Common myeloid progenitor, CD34-positive (primary cell): ENCODE measurements at places on chromosomes 1 and 21.

- no peak for DNase-seq
Measured at GRCh38 chr21:43881283-43881682, 16.3 kb downstream of the AGPAT3 start.

- no peak for DNase-seq
Measured at GRCh38 chr21:39891111-39891510, 23.9 kb downstream of the PCP4 start.

DNA sequence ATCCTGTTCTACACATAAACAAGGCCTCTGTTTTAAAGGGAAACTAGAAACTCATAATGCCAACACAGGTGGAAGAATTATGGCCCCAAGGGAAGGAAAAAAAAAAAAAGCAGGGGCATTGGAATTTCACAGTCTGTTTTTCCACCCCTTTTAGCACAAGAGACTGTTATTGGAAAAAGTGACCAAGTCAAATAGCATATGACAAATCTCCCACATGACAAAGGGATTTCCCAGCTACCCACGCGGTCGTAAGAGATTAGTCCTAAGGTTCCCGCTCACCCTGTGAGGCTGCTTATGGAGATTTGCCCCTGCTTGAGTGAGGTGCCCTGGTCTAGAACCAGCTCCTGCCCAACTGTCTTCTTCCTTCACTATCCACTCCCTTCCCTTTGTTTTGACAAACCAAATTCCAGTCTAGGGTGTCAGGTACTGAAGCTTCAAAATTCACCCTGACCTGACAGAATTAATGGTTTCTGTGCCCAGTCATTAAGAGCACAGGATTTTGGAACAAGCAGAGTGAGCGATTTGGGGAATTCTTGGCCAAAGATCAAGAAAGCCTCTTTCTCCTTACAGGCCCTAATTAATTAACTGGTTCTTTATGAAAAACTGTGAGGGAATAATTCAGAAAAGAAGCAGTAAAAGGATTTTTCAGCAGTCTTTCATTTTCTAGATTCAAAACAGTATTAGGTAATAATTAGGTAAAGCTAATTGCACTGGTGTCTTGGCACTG lies 107.3 kb downstream of the NMNAT2 start:
- no peak for DNase-seq

DNA sequence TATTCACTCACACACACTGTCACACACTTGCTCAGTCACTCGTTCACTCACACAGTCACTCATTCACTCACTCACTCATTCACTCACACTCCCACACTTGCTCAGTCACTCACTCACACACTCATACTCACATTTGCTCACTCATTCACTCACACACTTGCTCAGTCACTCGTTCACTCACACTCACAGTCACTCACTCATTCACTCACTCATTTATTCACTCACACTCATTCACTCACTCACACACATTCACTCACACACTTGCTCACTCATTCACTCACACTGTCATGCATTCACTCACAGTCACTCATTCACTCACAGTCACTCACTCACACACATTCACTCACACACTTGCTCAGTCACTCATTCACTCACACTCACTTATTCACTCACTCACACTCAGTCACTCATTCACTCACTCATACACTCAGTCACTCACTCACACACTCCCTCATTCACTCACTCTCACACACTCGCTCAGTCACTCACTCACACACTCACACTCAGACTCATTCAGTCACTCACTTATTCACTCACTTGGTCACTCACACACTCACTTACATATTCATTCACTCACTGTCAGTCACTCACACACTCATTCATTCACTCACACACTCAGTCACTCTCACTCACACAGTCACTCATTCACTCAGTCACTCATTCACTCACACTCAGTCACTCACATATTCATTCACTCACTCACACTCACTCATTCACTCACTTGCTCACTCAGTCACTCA lies 167.0 kb upstream of the C1orf174 start:
- no peak for DNase-seq

GRCh38 chr21:45281411-45282282 lies 6.0 kb downstream of the POFUT2 start:
- DNase-seq, result no peak

DNA sequence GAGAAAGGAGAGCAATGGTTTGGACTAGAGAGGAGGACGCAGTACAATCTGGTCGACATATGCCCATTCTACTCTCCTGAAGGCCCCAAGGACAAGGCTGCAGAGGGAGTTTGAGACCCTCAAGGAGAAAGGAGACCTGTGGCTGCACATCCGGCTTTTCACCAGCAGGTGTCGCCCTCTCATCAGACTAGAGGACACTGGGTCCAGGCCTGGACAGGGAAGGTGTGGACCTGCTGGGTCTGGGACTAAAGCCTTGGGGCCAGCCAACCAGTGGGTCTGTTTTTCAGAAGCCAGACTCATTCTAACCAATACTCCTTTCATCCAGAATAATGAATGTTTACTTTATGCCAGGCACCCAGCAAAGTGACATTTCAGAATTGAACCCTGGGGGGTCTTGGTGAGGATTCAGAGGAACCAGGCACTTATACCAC lies 5.0 kb downstream of the SRARP start:
- DNase-seq, result peak; percentile 65

DNA sequence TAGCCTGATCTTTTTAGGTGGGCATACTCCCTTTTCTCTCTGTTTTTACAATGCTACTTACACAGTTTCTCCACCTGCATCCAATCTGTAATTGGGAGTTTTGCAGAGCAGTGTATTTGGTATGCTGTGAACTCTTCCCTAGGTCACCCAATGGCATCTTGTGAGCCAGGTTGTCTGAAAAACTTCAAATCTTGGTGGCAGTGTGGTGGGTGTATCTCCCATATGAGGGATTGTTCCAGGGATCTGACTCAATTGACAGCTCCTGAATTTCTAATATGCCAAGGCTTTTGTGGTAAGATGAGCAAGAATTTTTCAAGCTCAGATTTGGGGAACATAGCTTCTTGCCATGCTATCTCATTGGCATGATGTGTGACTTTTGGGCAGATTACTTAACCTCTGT lies 47.2 kb upstream of the MACF1 start:
- DNase-seq, result no peak

- DNase-seq, result no peak
Measured at GRCh38 chr21:33948951-33949444, 33.4 kb upstream of the ATP5PO start.

- DNase-seq, result peak; percentile 69
Measured at GRCh38 chr1:117664314-117664713, 58.5 kb downstream of the TENT5C start.

GRCh38 chr1:206912445-206913095 lies 9.2 kb downstream of the FCMR start:
- DNase-seq, result peak; percentile 84

- no peak for DNase-seq
Measured at GRCh38 chr1:212219679-212220463, 65.3 kb upstream of the PPP2R5A start.

GRCh38 chr1:48532976-48533375 lies 61.0 kb upstream of the SPATA6 start:
- no peak for DNase-seq

- no peak for DNase-seq
Measured at GRCh38 chr21:46082713-46082962, 15.3 kb upstream of the COL6A2 start.

GRCh38 chr1:3714284-3714741 lies 37.9 kb upstream of the CCDC27 start:
- DNase-seq, result no peak

GRCh38 chr1:84163123-84163931 lies 19.3 kb downstream of the PRKACB start:
- DNase-seq, result no peak

GRCh38 chr1:152110860-152111514 lies 4.3 kb downstream of the TCHH start:
- peak; percentile 53 for DNase-seq

DNA sequence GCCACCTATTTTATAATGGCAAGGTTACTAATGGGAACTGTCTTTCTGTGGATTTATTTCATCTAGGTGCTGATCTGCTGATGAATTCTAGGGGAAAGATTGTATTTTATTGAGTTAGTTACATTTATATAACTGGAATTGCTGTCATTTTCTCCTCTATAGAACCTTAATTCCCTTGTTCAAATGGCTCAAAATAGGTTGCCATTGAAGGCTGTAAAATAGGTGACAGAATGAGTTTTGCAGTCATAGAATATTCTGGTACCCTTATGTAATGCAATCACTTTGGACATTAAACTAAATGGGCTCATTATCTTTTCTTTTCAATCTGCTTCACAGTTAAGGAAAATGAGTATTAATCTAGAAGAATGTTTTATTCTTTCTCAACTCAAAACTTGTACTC lies 131.0 kb downstream of the CTH start:
- no peak for DNase-seq

GRCh38 chr1:232018231-232019025 lies 391.8 kb downstream of the DISC1 start:
- no peak for DNase-seq

DNA sequence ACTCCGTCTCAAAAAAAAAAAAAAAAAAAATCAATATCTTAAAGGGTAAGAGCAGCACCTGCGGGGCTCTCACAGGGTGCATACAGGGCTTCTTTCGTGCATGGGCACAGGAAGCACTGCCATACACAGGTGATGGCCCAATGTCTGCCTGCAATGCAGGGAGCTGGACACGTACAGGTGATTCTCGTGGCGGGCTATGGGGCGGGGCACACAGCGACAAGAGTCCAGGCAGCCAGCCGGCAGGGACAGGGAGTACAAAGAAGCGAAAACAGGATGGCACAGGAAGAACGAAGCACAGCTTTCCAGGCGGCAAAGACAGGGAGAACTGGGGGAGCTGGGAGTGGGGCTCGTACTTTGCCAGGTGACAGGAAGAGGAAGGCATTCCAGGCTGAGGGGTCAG lies 1.6 kb downstream of the KIF17 start:
- no peak for DNase-seq
